ENCODE measurements at places on chromosomes 12 and 14. TPM values are rescaled to one million over a fixed set of nuclear protein-coding genes. Genes with fewer than 3 reads are reported as not detected.

OAS1 gene
- 43.6 TPM for total RNA-seq

KLRK1 gene
- not detected for total RNA-seq

LYZ gene
- not detected for total RNA-seq

PTPN11 gene
- 82.7 TPM for total RNA-seq

TAS2R8 gene
- total RNA-seq = not detected

IL23A gene
- not detected for total RNA-seq

CFAP251 gene
- total RNA-seq = 13.5 TPM

RFX4 gene
- not detected for total RNA-seq

TMEM63C gene
- 0.35 TPM for total RNA-seq

RPGRIP1 gene
- total RNA-seq = not detected

ADAM21 gene
- total RNA-seq = 0.19 TPM

DHRS2 gene
- total RNA-seq = not detected

PLEK2 gene
- total RNA-seq = 13.8 TPM

CHGA gene
- 0.29 TPM for total RNA-seq

Measured in glomerular endothelial cell (primary cell).